ENCODE measurements at places on chromosomes 4 and X. TPM values are rescaled to one million over a fixed set of nuclear protein-coding genes. Genes with fewer than 3 reads are reported as not detected.

Gene CAMK2D
- polyA plus RNA-seq: 28.6 TPM

Gene ZNF595
- 6.4 TPM for polyA plus RNA-seq

Gene PJA1
- polyA plus RNA-seq: 34.3 TPM

Gene PNCK
- polyA plus RNA-seq: 0.64 TPM

Gene SOWAHD
- polyA plus RNA-seq: 0.25 TPM

Gene CRLF2
- polyA plus RNA-seq: 0.22 TPM

Gene MAGEB10
- not detected for polyA plus RNA-seq

Gene CENPE
- 0.10 TPM for polyA plus RNA-seq

Gene HOPX
- 5.6 TPM for polyA plus RNA-seq

Gene MAPK10
- 37.8 TPM for polyA plus RNA-seq

Gene SPANXD
- polyA plus RNA-seq: not detected

Gene CXCL13
- polyA plus RNA-seq: 0.24 TPM

Gene TSC22D3
- 171 TPM for polyA plus RNA-seq

Gene MAP7D3
- 17.3 TPM for polyA plus RNA-seq

Gene HSFX2
- polyA plus RNA-seq: 0.56 TPM

Gene PGRMC1
- 97.1 TPM for polyA plus RNA-seq

Gene MAGEB17
- not detected for polyA plus RNA-seq

Gene MND1
- 0.61 TPM for polyA plus RNA-seq

Gene SEC24B
- polyA plus RNA-seq: 9.7 TPM

Gene DMD
- polyA plus RNA-seq: 13.2 TPM

Gene C1QTNF7
- 0.22 TPM for polyA plus RNA-seq

Gene TCP11X2
- polyA plus RNA-seq: not detected

Gene FRMPD3
- 0.03 TPM for polyA plus RNA-seq

Gene IQSEC2
- 5.6 TPM for polyA plus RNA-seq

Gene HEPH
- polyA plus RNA-seq: 1.7 TPM

Gene NLGN3
- 0.67 TPM for polyA plus RNA-seq

Gene AMBN
- not detected for polyA plus RNA-seq

Gene VEGFC
- 16.7 TPM for polyA plus RNA-seq

Gene HSFX3
- not detected for polyA plus RNA-seq

Gene UGT2B7
- polyA plus RNA-seq: not detected

Gene TIGD4
- polyA plus RNA-seq: 0.07 TPM

Gene EVC2
- 4.7 TPM for polyA plus RNA-seq

Gene EVC
- 4.0 TPM for polyA plus RNA-seq

Gene HTN3
- polyA plus RNA-seq: not detected

Gene SAGE1
- not detected for polyA plus RNA-seq

Gene LDOC1
- 30.6 TPM for polyA plus RNA-seq

Gene ADH1A
- polyA plus RNA-seq: 0.15 TPM

Data from adipose tissue (tissue), 3 donors.